Endothelial cell (in vitro differentiated cells): ENCODE measurements at places on chromosomes 1 and 21. TPM values are rescaled to one million over a fixed set of nuclear protein-coding genes. Genes with fewer than 3 reads are reported as not detected.
A peak's percentile ranks its signal among the peaks of the same experiment; 100 is the strongest.

DNA sequence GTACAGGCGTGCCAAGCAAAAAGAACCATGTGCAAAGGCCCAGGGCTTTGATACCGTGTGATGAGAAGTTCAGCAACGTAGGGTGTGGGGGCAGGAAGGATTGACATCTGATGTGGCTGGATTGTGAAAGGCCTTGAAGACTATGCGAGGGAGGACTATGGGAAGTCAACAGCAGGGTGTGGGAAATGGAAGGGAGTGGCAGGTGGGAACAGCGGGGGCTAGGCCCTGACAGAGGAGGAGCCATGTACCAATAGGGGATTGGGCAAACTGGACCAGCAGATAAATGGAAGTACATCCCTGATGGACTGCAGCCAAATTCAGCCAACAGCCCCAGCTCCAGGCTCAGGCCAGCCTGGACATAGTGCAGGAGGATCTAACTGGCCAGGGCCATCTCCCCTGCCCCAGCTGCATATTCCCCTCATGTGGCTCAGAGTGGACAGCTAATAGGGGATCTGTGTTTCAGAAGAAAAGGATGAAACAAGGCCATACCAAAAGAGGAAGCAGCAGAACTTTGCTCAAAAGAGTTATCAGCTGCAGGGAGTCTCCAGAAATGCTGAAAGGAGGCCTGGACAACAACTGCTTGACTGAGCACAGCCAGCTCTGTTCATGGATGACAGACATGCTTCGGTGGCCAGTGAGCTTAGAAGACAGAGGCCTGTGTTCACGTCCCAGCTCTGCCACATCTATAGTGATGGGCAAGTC, 140.2 kb upstream of the SGIP1 start:
- DNase-seq, result no peak

DNA sequence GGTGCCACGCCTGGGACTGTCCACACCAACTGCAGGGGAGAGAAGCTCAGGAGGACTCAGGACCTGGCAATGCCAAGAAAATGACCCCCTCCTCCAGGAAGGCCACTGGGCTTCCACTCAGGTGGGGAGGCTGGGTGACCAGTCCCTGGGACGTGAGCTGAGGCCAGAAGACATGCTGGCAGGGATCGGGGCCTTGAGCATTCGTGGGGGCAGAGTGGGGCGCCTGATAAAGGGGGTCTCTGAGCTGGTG, 15.3 kb upstream of the COL6A2 start:
- no peak for DNase-seq

- no peak for DNase-seq
Measured at GRCh38 chr21:35390013-35390776, 341.1 kb upstream of the RUNX1 start.

DNA sequence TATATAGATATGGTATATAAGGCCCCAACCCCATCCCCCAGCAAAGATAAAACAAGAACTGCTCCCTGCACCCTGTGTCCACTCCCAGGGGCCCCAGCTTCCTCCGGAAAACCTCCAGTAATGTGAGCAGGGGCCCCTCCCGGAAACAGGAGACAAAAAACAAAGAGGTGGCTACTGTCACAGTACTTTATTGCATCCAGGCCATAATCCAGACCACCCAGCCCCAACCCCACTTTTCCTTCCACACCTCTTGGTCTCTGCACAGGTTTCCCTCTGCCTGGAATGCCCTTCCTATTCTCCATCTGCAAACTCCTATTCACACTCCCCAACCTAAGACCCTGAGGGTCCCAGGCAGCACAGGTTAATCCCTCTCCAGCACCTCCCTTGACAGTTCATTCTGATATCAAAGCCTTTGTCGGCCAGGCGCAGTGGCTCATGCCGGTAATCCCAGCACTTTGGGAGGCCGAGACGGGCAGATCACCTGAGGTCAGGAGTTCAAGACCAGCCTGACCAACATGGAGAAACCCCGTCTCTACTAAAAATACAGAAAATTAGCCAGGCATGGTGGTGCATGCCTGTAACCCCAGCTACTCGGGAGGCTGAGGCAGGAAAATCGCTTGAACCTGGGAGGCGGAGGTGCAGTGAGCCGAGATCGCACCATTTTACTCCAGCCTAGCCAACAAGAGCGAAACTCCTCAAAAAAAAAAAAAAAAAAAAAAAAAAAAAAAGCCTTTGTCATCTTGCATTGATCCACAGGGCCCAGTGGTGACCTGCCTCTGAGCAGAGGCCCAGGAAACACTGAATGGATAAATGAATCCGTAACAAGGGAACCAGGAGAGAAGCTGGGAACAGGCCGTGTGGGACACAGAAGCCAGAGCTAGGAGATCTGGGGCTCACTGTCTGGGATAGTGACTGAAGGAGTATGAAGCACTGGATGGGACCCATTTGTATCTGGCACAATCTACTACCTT, 2.3 kb upstream of the AUNIP start:
- no peak for DNase-seq

- DNase-seq, result no peak
Measured at GRCh38 chr1:101310506-101310905, 73.7 kb downstream of the S1PR1 start.

DNA sequence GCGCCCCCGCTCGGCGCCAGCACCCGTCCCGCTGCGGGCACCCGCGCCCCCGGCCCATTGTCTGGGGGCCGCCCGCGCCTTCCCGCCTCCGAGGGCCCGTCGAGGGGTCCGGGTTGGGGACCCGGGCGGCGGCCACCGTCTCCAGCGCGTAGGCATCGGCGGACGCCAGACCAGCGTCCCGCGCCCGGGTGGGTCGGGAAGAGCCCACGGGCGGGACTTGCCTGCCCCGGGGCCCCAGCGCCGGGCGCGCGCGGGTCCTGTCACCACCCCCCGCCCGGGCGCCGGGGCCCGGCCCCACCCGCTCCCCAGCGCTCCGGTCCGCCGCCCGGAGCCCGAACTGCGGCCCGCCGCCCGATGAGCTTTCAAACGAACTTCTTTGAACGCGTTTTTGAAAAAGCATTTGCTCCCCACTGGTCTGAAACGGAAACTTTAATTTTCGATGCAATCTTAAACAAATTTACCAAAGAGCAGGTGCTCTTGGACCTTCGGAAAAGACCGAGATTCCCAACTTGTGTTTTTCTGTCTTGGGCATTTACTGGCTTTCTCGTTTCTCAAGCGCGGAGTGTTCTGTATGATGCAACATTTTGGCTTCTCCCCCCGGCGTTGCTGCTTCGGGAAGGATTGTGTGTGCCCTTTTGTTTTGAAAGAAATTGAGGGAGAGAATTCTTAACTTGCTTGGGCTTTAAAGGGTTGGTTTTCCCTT, 615 bp downstream of the CLIC4 start:
- peak; percentile 31 for DNase-seq

GRCh38 chr1:244077473-244078220, 26.6 kb downstream of the ZBTB18 start:
- no peak for DNase-seq

- no peak for DNase-seq
Measured at GRCh38 chr21:39713905-39714304, 31.1 kb upstream of the IGSF5 start.

GRCh38 chr1:201167041-201167991, 13.0 kb upstream of the TMEM9 start:
- DNase-seq, result no peak

- DNase-seq, result no peak
Measured at GRCh38 chr1:32239337-32239736, 7.7 kb upstream of the FAM167B start.

GRCh38 chr21:32733356-32733755, 5.5 kb upstream of the SYNJ1 start:
- DNase-seq, result no peak

DNA sequence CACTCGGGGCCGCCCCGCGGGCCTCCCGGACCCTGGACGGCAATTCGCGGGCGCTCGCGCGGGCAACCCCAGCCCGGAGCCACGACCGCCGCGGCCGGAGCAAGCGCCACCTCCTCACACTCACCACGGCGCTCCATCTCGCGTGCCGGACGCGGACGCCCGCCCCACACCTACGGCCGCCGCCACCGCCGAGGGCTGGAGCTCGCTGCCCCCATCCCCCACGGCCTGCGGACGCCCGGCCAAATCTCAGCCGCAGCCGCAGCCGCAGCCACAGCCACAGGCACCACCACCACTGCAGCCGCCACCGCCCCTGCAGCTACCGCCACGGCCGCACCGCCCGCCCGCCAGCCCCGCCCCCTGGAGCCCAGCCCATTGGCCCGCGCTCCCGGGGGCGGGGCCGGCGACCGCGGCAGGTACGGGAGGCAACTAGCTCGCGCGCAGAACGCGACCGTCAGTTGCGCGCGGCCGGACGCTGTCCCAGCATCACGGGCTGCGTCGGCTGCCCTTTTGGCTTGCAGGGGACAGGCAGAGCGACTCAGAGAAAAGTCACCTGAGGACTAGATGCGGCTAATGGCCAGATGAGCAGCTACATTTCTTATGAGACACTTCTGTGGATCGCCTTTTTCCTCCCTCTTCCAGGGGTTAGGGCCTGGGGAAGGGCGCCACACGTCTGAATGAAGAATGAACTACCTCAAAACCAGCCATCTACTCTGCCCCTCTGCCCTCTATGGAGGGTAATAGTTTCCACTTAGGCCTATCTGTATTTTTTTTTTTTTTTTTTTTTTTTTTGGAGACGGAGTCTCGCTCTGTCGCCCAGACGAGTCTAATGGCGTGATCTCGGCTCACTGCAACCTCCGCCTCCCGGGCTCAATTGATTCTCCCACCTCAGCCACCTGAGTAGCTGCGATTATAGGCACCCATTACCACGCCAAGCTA, at the start of gene ARHGAP29:
Gene ARHGAP29 (minus strand): TSS at position 294 of the 936 bp plus-strand sequence. CDS start 5,973 bp downstream, outside the sequence.
- peak; percentile 94 for DNase-seq

GRCh38 chr1:32195972-32196823, 4.2 kb upstream of the CCDC28B start:
- DNase-seq, result no peak

DNA sequence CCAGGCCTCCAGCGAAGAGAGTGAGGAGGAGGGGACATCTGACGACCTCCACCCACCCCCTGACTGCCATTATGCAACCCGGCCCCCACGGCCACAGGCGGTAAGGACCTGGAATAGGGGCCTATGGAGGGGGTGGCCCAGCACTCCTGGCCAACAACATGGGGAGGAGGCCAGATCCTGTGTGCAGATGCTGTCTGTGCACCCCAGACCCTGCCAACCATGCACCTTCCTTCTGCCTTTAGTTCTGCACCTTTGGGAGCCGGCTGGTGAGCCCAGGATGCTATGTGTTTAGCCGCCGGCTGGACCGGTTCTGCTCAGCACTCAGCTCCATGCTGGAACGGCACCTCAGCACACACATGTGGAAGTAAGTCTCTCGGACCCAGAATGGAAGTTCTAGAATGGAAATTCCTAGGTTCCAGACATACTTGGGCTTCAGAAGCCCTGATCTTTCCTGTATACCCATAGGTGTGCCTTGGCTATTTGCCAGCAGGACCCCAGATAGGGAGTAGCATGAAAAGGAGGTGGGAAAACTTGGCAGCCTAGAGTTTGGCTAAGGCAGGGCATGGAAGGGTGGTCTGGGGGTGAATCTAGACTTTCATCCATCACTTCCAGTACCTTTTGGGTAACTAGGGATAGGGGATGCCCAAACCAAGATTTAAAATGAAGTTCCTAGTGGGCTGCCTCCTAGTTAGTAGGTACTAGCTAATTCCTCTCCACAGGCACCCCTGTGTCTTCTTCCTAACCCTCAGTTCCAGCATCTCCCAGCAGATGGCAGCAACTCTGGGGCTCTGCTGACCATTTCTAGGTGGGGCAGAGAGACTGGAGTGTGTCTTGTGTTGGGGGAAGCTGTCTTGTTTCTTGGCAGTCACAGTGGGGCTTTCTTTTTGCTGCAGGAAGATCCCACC, 3.6 kb upstream of the CYB561D1 start:
- peak; percentile 83 for DNase-seq

DNA sequence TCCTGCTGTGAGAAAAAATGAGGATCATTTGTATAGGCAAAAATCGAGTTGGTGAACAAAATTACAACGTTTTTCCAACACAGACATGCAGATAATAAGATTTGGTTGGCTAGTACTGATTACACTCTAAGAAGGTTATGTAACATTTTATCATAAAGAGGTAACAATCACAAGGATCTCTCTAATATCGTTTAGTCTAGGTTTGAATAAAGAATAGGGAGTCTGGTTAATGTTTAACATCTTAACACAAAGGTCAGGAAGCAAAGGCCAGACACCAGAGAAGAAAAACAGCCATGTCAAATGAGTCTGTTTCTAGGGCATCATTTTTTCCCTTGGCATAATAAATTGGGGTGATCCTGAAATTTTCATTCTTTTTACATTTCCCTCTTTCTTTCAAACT, 207.4 kb upstream of the CHRM3 start:
- DNase-seq, result no peak

- no peak for DNase-seq
Measured at GRCh38 chr1:87905651-87906050, 577.0 kb downstream of the LMO4 start.

DNA sequence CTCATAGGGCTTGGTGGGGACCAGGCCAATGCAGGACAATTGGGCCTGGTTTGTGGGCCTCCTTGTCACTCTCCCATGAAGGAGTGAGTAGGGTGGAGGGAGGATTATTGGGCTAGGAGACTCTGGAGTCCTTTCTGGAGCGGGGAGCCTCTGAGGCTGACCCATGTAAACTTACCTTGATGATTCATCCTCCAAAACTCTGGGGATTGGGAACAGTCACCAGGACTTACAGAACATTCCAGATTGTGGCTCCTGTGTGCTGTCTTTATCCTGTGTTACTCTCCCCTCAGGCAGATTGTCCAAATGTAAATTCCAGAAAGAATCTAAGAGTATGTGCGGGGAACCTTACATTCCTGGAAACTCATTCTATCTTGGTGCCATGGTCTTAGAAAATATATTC, 197.6 kb downstream of the CAMTA1 start:
- DNase-seq, result no peak

DNA sequence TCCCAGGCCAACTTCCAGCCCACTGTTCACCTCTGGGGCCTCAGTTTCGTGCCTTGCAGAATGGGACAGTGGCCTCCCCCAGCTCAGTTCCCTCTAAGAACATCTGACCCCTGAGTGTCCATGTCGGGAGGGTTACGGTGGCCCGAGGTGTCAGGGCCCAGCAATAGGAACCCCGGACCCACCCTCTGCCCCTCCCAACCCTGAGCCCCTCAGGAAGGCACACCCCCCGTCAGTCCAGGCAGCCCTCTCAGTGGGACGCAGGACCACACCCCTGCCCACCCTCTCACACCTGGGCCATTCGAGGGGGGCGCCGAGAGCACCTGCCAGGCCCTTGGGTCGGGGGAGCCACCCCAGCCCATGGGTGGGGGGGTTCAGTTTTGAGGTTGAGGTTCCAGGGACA, 447 bp downstream of the TTC34 start:
- DNase-seq, result no peak

DNA sequence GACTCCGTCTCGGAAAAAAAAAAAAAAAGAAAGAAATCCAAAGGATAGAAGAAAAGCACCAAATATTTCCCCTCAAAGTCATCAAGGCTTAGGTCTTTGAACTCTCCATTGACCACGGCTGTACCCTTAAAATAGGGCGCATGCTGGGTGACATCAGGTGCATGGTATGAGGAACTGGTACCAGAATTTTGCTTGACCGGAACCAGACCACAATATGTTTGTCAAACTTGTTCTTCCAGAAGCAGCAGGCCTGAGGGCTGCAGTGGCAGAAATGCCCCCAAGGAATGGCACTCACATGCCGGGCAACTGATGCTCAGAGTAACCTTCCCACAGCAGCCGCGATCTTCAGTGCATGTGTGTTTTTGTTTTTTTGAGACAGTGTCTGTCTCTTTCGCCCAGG, 21.0 kb downstream of the RCC1 start:
- DNase-seq, result no peak

- peak; percentile 75 for DNase-seq
Measured at GRCh38 chr1:115771847-115772457, 3.4 kb upstream of the CASQ2 start.

The CFHR4 gene
- total RNA-seq, result 0.87 TPM

The IGSF8 gene
- 17.2 TPM for total RNA-seq

The MEX3A gene
- total RNA-seq, result 63.9 TPM

The SLC6A9 gene
- total RNA-seq, result 2.8 TPM

The ALPL gene
- 11.7 TPM for total RNA-seq
